AG08396 (cell line): ENCODE measurements at places on chromosomes 12 and 14.

GRCh38 chr12:24535334-24536069 is 413.4 kb downstream of the BCAT1 start:
- DNase-seq: no peak

- DNase-seq: no peak
Observed at GRCh38 chr12:90163975-90164374, 455.3 kb upstream of the ATP2B1 start.

GRCh38 chr12:94263011-94263811 is 114.8 kb downstream of the PLXNC1 start:
- no peak for DNase-seq

DNA sequence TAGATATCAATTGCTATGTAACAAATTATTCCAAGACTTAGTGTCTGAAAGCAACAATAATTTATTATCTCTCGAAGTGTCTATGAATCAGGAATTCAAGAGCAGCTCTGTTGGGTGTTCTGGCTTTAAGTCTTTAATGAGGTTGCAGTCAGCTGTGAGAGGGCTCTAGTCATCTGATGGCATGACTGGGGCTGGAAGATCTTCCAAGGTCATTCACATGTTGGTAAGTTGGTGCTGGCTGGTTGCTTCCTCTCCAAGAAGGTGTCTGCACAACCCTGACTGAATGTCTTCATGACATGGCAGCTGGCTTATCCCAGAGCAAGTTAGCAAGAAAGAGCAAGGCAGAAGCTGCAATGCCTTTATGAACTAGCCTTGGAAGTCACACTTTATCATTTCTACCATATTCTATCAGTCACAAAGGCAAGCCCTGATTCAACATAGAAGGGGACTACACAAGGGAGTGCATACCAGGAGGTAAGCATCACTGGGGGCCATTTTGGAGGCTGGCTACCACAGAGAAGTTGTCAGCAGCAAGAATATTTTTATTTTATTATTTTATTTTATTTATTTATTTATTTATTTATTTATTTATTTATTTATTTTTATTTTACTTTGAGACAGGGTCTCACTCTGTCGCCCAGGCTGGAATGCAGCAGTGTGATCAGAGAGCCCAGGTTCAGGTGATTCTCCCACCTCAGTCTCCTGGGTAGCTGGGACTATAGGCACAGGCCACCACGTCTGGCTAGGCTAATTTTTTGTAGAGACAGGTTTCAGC is 7.6 kb upstream of the SLC38A2 start:
- DNase-seq: no peak

DNA sequence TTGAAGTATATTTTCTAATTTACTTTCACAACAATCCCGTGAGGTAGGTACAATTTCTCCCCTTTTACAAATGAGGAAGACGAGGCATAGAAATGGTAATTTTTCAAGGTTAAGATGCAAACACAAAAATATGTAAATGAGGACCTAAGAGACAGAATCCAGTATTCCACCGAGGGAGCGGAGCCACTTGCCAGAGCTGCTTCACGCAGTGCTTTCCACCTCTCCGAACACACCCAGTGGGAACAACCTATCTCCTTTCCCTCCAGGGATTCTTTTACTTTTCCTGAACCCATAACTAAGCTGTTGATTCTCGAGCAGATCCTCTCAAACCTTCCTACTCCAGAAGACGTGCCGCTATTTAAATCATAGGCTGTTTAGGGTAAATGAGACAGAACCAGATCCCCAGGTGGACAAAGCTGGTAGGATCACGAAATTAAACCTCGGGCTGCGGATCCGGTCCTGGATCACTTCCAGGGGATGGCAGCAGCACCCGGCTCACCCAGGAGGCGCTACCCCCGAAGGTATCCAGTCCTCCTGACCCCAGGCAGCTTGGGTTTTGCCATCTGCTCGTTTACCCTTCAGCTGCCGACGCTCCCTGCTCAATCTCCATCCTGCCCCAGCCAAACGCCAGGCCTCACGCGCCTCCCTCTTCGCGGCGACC is 1.5 kb downstream of the DDHD1 start:
- DNase-seq: peak; percentile 78

GRCh38 chr12:92244036-92244435 is 98.4 kb upstream of the BTG1 start:
- no peak for DNase-seq

- DNase-seq: peak; percentile 73
Observed at GRCh38 chr14:53217316-53217994, 64.3 kb upstream of the DDHD1 start.

GRCh38 chr12:50571786-50572185 is 67.0 kb downstream of the DIP2B start:
- no peak for DNase-seq

DNA sequence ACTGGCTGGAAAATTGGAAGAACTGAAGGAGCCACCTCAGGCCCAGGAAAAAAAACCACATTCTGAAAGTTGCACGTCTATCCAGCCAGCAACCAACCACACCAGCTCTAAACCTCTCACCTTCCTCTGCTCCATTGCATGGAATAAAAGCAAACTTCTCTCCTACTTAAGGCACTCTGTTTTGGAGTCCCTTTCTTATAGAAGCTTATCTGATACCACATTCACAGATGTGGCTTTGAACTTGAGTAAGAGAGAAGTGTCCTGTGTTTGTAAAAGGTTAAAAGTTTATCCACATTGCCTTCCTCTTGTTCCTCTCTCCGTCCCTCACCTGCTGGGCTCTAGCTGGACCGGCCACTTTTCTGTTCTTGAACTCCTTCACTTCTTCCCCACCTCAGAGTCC is 99.6 kb upstream of the PLXNC1 start:
- DNase-seq: no peak

DNA sequence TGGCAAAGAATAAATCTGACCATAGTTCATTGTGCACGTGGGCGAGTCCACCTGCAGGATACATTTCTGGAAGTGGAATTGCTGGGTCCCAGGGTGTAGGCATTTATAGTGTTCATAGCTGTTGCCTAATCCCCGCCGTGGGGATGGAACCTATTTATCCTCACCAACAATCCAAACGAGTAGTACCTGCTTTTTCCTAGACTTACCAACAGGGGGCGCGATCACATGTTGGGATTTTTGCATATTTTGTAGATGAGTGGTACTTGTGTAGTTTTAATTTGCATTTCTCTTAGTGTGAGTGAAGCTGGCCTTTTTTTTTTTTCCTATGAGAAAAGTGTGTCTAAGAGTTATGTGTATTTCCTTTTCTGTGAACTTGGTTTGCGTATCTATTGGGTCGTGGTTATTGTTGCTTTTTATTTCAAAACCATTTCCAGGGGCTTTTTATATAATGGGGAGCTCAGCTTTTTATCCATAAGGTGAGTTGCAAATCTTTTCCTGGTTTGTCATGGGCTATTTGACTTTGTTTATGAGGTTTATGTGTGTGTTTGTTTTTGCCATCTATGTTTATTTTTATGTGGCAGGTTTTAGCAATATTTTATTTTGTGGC is 67.2 kb downstream of the CCDC92 start:
- DNase-seq: peak; percentile 73

DNA sequence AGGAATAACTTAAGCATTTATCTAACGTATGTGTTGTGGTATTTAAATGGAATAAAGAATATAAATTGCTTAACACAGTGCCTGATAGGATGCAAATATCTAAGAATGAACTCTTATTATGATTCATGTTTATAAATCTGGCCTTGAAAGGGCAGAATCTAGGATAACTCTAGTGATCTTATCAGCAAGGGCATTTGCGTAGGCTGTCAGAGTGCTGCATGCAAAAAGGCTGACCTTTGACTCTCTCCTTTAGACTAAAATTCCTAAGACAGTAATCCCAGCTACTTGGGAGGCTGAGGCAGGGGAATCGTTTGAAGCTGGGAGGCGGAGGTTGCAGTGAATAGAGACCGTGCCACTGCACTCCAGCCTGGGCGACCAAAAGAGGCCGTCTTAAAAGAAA is 31.3 kb upstream of the ANP32D start:
- no peak for DNase-seq

GRCh38 chr12:112908548-112908947 is 1.8 kb downstream of the OAS1 start:
- DNase-seq: no peak

GRCh38 chr12:57983146-57983857 is 41.9 kb downstream of the ATP23 start:
- DNase-seq: peak; percentile 15

DNA sequence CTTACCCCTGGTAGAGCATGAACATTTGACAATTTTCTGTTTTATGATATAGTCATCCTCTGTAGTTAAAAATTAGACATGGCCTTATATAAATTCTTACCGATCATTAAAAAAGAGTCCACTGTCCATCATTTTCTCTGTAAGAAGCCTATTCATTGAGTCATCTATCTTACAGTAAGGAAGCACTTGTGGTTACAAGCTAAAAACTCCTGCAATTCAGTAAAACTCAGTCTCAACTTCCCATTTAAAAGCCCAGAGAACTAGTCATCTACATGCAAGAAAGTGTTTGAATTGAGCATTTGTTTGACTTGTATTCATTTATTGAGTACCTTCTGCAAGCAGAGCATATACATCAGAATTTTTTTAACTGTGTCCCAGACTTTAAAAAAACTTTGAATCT is 63.3 kb downstream of the GTF2A1 start:
- no peak for DNase-seq

DNA sequence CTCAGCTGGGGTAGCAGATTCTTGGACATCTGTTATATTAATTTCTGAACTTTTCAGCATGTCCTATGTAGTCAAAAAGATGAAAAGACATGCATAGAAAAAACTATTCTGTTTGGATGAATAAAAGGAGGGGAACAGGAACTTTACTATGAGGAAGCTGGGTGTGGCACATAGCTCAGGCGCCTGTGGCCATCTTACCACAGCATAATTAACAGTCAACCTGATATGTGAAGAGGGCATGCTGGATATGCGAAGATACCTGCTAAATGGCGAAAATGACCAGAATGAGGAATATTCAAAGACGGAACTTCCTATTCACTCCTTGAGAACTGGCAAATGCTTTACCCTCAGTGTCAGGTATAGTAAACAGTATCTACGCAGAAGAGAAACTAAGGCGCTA is 18.4 kb downstream of the SETD3 start:
- no peak for DNase-seq

- DNase-seq: no peak
Observed at GRCh38 chr12:87779858-87780498, 249.2 kb downstream of the C12orf50 start.

DNA sequence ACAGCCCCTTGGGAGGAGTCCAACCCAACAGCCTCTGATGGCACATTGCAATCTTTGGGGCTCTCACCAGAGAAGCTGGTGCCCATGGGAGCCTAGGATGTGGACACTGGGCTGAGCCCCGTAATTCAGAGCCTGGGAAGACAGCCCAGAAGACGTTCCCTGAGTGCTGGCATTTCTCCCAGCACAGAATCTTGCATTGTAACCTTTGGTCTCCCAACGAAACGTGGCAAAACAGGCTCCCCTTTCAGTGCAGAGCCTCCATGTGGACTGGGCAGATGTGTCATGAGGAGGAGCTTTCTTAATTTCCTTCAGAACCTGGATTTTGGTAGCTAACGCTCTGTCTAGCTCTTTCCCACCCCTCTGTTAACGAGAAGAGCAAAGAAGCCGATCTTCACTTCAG is 26.3 kb downstream of the BATF start:
- DNase-seq: no peak

DNA sequence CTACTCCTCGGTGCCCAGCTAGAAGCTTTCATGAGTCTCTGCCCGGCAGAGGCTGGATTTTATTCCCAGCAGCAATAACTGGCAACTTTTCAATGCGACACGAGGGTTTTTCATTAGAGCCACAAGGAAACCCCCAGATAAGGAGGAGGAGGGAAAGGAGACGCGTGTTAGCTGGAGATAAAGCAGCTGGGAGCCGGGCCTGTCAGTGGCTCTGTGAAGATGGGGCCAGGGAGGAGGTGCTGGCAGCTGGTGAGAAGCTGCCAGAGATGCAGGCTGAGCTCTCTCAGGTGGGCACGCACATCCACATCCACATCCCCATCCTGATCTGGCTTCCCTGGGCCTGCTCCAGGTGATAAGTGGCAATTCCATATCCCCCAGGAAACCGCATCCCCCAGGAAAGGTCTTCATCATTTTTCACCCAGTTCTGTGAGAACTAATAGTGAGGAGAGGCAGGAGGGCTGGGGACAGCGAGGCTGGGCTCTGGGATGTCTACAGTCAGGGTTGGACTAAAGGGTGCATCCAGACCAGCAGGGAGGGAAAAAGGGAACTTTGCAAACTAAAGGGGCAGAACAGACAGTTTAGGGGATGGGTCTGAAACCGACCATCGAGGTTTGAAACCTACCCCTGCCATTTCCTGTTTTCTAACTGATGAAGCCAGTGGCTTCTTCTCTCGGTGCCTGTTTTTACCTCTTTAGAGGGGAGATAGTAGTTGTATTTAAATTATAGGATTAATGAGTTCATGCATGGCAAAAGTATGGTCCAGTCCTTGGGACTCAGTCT is 413.2 kb downstream of the DPF3 start:
- no peak for DNase-seq

DNA sequence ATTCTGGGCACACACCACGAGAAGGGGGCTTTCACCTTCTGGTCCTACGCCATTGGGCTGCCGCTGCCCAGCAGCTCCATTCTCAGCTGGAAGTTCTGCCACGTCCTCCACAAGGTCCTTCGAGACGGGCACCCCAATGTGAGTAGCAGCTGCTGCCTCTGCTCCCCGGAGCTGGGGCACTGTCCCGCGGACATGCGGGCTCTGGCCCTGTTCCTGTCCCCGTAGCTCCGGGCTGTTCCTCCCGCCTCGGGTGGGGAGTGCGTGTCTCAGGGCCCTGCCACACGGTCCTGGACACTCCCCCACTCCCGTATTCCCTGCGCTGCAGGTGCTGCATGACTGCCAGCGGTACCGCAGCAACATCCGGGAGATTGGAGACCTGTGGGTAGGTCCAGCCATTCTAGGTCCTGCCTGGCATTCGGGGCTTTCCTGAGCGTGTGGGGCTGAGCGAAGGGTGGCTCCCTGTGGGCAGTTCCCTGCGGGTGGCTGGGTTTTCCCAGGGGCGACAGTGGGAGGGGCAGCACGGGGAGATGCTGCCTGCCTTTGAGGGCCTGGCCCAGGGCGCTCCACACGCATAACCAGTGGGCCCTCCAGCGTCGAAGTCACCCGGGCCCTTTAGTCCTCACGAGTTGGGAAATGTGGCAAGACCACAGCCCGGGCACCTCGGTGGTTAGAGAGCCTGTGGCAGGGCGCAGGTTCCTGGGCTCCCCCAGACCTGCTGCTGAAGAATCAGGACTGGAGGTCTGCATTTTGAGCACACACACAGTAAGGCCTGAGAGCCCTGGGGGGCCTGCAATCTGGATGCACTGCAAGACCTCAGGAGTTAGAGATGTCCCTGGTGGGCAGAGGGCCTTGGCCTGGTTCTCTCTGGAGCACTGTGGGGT is 13.5 kb downstream of the HIP1R start:
- DNase-seq: no peak

GRCh38 chr14:58104808-58105207 is 47.2 kb downstream of the ARMH4 start:
- peak; percentile 41 for DNase-seq

- DNase-seq: no peak
Observed at GRCh38 chr14:62557416-62557815, 487.8 kb downstream of the KCNH5 start.

DNA sequence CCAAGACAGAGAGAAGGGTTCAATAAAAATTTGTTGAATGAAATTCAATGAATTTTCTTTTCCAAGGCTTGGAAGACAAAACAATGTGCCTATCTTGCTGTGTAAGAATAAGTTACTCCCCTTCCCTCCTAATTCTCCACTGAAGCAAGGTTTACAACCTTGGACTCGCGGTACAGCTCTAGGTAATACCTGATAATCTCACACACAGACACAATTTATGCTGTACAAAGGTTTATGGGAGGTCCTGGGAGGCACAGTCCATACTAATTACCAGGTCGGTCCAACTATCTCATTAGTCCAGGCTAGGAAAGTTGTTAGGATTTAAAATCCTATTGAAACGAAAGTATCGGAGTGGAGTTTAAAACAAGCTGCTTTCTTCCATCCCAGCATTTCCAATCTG is 42.6 kb downstream of the NELL2 start:
- no peak for DNase-seq

GRCh38 chr12:52585946-52586345 is 12.3 kb upstream of the KRT74 start:
- no peak for DNase-seq
